Anterior cingulate cortex (tissue), 58 donors: ENCODE measurements at places on chromosomes 16 and 17.

GRCh38 chr16:49643429-49644144 lies 212.3 kb downstream of the ZNF423 start:
- no peak for DNase-seq

DNA sequence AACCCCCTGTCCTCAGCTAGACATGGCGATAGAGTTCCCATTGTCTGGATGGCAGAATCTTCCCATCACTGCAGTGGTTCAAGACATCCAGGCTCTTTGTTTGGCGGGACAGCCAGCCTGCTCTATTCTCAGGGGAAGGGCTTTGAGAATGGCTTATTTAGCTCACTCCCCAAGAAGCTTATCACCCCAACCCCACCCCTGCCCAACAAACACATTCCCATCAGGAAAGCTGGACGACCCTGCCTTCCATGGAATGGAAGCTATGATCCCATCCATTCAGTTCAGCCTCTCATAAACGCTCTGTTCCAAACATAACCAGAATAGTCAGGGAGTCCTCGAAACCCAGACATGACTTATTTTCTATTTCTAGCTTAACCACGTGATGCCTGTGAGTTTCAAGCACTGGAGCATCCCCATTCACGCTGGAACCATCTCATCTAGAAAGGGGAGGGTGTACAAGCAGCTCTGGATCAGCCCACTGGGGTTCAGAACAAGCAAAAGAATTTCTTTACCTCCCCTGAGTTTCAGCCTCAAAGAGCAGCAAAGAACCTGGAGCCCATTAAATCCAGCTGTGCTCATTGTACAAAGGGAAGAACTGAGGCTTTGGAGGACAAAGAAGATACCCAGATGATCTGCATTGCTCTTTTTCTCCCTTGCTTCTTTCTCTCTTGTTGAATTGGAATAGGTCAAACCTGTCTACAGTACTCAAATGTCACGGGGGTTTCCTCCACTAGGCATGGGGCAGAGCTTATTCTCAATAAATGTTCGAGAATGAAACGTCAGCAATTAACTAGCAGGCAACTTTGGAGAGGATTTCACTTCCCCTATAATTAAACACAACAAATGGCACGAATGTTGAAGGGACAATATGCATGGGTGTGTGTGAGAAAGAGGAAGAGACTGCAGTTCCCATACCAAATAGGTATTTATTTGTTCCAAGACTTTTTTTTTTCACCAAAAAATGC lies 93.1 kb downstream of the XYLT1 start:
- no peak for DNase-seq

DNA sequence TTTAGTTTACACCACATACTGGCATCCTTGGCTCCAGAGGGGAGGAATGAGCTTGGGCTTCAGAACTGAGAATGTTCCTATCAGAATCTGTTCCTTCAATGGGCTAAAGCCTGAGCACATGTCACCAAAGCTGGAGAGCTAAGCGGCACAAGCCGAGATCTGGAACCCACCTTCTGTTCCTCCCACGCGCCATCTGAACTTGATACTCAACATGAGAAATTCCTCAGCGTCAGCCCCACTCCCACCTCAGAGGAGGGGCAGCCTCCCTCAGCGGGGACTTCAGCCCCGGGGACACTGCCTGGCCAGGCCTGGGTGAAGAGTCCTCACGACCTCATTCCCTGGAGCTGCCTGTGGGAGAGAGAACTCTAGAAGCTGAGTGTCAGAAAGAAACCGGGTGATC lies 22.8 kb upstream of the SLC47A1 start:
- DNase-seq, result no peak

GRCh38 chr16:57893217-57893558 lies 77.7 kb downstream of the CNGB1 start:
- no peak for DNase-seq

DNA sequence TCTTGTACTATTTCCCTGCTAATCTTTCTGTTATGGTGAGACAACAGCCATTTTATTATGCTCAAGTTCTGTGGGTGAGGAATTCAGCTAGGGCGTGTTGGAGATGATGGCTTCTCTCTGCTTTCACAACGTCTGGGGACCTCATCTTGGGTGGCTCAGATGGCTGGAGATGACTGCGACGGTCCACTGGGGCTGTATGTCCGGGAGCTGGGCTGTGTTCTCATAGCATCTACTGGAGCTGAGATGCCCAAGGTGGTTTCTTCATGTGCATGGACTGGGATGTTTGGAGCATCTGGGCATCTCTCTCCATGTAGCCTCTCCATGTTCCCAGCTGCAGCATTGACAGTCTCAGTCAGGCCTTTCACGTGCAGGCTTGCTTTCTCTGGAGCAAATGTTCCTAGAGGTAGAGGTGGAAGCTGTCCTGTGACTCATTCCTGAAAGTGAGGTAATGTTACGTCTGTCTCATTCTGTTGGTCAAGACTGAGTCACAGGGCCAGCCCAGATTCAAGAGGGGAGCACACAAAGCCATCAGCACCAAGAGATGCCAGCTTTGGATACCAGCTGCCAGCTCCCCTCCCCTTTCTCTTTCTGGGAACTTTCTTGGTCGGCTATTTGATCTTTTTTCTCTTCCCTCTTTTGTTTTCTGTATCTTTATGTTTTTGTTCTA lies 96.2 kb downstream of the RAP1GAP2 start:
- no peak for DNase-seq

- DNase-seq, result no peak
Measured at GRCh38 chr16:65622151-65622550, 500.3 kb upstream of the CDH11 start.

GRCh38 chr17:39753514-39754160 lies 15.9 kb downstream of the GRB7 start:
- DNase-seq, result no peak

- DNase-seq, result no peak
Measured at GRCh38 chr16:76081967-76082366, 195.2 kb upstream of the CNTNAP4 start.

- no peak for DNase-seq
Measured at GRCh38 chr17:44971776-44972483, 3.8 kb upstream of the C1QL1 start.

- no peak for DNase-seq
Measured at GRCh38 chr17:80804466-80804865, 187.2 kb upstream of the CHMP6 start.

- no peak for DNase-seq
Measured at GRCh38 chr16:27849621-27850020, 213.9 kb downstream of the GSG1L start.

DNA sequence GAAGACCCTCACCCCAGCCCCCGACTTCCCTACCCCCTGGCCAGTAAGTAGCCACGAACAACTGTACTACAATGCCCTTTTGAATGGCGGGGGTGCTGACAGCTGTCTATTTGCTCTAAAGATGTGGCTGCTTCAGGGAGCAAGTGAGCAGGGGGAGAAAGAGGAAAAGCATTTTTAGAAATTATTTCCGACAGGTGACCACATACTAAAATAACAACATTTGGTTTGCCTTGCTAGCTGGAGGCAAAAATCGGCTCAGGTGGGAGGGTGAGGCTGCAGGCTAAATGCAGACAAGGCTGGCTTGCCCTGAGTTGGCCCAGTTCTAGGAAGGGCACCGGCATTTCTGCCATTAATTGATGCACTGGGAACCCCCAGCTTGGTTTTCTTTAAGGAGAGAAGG lies 188.5 kb downstream of the XYLT1 start:
- DNase-seq, result no peak

- DNase-seq, result no peak
Measured at GRCh38 chr16:13953501-13953900, 33.5 kb downstream of the ERCC4 start.

DNA sequence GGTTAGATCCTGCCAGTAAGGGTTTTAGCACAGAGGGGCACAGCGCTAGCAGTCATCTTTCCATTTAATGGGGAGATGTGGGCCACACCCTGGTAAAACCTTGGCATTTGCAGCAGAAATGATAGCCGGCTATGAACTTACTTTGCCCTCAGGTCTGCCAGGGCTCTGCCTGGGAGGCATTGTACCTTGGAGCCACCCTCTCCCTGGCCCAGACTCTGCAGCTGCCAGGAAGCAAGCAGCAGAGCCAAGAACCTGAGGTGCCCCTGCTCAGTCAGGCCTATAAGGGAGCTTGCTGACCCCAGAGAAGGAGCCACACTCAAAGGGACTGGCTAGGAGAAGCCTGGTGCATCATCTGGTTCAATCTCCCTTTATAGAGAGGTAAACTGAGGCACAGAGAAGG lies 23.7 kb upstream of the PHF12 start:
- no peak for DNase-seq

GRCh38 chr16:47127541-47127940 lies 16.2 kb downstream of the NETO2 start:
- DNase-seq, result no peak

DNA sequence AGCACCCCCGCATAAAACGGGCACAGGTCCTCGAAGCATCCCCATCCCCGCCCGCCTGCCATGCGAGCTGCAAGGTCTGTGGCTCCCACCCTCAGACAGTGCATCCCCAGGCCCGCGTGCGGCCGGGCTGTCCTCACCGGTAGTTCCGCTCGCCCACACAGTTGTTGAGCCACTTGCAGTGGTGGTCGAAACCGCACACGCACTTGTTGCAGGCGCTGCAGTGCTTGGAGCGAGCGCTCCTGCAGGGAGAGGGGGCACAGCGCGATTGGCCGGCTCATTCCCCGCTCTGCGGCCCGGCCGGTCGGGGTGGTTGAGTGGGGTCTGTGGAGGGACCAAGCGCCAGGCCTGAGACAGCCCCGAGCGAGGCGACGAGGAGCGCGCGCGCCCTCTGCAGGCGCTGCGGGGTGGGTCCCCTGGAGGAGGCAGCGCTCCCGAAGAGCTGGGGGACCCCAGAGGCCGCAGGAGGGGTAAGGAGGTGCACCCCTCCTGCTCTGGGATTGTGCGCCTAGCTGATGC lies 6.0 kb upstream of the TPPP3 start:
- DNase-seq, result peak; percentile 29

DNA sequence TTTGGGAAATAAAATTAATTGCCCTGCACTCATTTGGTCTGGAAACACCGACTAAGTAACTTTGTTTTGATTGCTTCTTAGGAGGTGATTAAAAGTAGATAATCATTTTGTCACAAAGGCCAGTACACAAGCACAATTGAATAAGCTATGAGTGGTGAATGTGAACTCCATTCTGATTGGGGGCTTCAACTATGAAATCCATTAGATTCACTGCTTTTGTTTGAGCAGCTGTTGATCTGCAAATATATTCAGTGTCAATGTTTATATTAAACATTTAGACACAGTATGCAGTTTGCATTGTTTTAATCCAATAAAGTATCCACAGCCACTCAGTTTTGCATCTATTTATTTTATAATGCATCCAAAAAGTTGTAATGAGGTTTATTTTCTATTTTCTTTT lies 817.5 kb downstream of the CDH11 start:
- no peak for DNase-seq

GRCh38 chr17:55735731-55736405 lies 13.2 kb upstream of the TMEM100 start:
- no peak for DNase-seq

GRCh38 chr17:81328978-81329926 lies 34.1 kb upstream of the SLC38A10 start:
- DNase-seq, result no peak

DNA sequence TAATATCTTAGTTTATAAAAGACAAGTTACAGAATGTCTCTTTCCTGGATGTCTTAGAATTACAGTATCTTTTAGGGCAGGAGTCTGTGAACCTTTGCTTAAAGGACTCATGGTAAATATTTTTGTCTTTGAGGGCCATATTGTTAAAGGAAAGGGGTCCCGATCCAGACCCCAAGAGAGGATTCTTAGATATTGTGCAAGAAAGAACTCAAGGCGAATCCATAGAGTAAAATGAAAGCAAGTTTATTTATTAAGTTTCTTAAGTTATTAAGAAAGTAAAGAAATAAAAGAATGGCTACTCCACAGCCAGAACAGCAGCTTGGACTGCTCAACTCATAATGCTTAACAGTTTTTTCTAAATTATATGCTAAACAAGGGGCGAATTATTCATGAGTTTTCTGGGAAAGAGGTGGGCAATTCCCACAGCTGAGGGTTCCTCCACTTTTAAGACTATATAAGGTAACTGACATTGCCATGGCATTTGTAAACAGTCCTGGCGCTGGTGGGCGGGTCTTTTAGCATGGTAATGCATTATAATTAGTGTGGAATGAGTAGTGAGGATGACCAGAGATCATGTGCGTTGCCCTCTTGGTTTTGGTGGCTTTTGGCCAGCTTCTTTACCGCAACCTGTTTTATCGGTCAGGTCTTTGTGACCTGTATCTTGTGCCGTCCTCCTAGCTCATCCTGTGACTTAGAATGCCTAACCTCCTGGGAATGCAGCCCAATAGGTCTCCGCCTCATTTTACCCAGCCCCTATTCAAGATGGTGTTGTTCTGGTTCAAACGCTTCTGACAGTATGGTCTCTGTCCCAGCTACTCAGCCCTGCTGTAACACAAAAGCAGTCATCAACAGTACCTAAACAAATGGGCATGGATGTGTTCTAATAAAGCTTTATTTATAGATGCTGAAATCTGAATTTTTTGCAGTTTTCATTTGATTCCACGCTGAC lies 53.2 kb downstream of the BMERB1 start:
- no peak for DNase-seq

DNA sequence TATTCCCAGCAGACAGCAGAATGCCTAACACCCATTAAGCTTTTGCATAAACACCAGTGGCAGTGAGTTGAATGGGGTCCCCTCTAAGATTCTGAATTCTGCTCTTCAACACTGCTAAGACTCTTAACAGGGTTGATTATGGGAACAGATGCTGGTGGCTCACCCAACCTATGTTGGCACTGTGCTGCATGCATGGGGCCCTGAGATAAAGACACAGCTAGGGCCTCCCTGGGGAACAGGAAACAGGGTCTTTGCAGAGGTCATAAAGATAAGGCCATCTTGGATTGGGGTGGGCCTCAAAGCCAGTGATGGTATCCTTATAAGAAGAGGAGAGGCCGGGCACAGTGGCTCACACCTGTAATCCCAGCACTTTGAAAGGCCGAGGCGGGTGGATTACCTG lies 190.8 kb downstream of the SLC39A11 start:
- no peak for DNase-seq

DNA sequence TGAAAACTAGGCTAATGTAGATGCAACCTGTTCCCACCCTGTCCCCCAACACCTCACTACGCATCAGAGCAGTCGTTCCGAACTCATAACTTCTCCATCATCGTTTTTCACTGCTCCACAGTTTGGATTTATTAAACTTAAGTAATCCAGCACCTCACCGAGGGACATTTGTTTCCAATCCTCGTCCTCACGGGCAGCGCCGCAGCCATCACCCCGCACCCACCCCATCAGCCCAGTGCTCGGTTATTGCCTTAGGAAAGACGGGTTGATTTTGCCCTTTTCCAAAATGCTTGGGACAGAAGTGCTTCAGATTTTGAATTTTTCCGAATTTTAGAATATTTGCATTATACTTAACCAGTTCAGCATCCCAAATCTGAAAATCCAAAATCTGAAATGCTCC lies 71.0 kb upstream of the DOC2B start:
- no peak for DNase-seq

- DNase-seq, result no peak
Measured at GRCh38 chr16:68617734-68618133, 27.4 kb upstream of the CDH3 start.

DNA sequence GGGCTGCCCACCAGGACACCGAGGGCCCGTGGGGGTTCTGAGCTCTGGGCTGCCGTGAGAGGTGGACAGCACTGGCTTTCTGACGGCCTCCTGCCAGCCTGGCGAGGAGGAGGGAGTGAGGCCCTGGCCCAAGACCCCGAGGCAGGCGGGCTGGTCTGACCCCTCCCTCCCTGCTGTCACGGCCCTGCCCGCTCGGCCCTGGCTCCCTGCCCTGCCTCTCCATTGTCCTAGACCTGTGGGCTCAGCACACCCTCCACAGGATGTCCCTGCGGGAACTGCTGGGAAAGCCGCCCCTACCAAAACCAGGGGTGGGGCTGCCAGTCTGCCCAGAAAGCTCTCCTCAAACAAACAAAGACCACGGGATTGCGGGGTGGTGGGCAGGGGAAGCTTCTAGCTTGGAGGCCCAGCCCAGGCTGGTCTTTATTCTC lies 20.7 kb downstream of the SPNS2 start:
- DNase-seq, result no peak
